GOT3 (cell line): ENCODE measurements at places on chromosomes 7 and 10.

GRCh38 chr10:124419635-124420034 is 912 bp upstream of the OAT start:
- no peak for DNase-seq

DNA sequence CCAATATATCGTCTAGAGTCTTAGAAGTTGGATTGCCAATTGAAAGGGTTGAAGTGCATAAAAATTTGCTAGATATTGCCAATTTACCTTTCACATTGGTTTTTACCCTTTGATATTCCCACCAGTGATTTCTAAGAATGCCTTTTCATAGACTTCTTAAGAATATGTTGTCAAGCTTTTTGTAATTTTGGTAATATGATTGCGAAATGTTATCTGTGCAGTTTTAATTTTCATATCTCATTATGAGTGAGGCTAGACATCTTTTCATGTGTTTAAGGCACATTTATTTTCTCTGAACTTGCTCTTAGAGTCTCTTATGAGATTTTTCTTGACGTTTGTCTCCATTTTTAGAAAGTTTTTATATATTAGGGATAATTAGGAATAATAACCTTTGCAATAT is 567.2 kb downstream of the CCSER2 start:
- DNase-seq = no peak

- DNase-seq = no peak
Observed at GRCh38 chr10:17029239-17029580, 100.4 kb downstream of the CUBN start.

- DNase-seq = no peak
Observed at GRCh38 chr7:36369171-36369570, 20.5 kb upstream of the ANLN start.

- no peak for DNase-seq
Observed at GRCh38 chr10:17923728-17924127, 28.0 kb upstream of the SLC39A12 start.

GRCh38 chr7:95517458-95517857 is 31.7 kb downstream of the ASB4 start:
- no peak for DNase-seq

DNA sequence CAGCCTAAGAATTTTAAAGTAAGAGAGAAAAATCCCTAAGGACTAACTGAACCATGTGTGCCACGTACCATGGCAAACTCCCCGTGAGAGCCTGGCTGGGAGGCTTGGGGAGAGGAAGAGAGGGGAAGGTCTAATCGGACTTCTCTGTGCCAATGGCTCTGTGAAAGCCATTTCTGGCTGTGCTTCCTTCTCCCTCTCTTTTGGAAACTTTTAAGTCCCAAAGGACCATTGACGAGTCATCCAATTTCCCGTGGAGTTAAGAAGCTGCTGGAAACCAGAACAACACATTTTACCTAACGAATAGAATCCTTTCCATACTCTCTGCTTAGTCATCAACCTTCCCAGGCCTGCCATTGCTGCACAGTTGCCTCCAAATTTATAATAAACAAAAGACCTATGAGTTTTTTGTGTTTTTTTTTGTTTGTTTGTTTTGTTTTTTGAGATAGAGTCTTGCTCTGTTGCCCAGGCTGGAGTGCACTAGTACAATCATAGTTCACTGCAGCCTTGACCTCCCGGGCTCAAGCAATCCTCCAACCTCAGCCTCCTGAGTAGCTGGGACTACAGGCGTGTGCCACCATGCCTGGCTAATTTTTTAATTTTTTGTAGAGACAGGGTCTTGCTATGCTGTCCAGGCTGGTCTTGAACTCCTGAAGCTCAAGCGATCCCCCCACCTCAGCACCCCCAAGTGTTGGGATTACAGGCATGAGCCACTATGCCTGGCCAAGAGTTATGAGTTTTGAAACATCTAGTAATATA is 13.2 kb downstream of the LAMB1 start:
- DNase-seq = no peak

DNA sequence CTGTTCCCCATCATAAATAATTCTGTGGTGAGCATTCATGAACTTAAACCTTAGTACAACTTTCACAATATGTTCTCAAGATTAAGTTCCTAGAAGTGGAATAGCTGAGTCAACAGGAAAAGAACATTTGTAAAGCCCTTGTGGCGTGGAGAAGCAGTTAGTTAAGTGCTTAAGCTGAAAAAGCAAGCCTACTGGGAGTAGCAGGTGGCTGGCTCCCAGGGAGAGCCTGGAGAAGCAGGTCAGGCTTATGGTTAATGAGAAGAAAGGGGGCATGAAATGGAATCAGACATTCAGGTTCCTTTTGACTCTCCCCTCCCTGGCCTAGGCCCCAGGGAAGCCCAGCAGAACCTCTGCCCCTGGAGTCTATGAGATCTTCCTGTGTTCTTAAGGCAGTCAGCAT is 35.3 kb downstream of the VSTM4 start:
- no peak for DNase-seq

DNA sequence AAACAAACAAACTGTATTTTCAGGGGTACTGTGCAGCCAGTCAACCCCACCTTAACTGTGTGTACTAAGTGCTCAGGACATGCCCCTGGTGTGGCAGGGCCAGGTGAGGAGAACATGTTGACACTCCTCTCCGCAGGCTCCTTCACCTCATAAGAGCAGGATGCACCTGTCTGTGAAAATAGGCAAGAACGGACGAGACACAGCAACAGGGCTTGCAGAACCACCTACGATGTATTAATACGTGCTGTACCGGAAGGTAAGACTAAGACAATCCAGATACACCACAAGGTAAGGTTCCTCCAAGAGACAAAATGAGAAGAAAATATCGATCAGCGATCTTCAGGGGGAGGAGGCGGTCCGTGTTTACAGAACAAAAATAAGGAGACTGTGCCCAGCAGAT is 65.8 kb upstream of the CAMK2B start:
- no peak for DNase-seq

DNA sequence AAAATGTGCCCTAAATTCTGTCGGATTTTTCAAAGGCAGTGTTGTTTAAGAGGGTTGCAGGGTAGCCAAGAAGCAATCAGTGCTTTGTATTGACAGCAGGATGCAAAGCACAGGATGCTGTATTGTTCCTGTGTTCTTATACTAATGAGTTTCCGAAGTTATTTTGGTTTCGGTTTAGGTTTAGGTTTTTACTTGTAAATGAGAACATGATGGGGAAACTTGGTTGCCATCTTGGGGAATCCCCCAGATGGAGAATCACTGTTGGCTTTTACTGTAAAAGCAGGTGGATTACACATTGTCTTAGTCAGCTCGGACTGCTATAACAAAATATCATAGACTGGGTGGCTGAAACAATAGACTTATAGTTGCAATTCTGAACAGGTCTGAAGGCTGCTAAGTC is 72.1 kb downstream of the INHBA start:
- DNase-seq = no peak

GRCh38 chr10:24825551-24825950 is 101.9 kb upstream of the ARHGAP21 start:
- no peak for DNase-seq

GRCh38 chr10:59633063-59633462 is 76.6 kb downstream of the SLC16A9 start:
- no peak for DNase-seq

- no peak for DNase-seq
Observed at GRCh38 chr7:6251653-6252052, 20.8 kb downstream of the CYTH3 start.

DNA sequence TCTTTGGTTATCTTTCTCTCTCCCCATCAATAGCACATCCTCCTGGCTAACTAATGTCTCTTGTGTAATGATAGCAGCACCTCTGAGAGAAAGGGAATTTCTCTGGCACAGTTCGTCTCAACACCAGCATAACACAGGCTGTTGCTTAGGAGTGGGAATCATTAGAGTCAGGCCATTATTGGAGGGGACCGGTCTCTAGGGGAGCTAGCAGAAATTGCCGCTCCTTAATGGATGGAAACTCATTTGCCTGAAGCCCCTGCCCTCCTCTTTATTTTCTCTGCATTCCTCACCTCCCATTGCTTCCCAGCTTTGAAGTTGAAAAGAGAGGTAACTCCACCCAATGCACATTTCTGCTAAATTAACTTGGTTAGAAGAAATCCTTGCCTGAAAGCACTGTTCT is 11.9 kb downstream of the LRRC4 start:
- no peak for DNase-seq

- no peak for DNase-seq
Observed at GRCh38 chr7:38179776-38180226, 1.8 kb downstream of the STARD3NL start.
